ENCODE measurements at places on chromosomes 16 and 17.

- no peak for DNase-seq
These were observed 365.2 kb downstream of the C16orf95 start for GRCh38 chr16:86951831-86952598.

DNA sequence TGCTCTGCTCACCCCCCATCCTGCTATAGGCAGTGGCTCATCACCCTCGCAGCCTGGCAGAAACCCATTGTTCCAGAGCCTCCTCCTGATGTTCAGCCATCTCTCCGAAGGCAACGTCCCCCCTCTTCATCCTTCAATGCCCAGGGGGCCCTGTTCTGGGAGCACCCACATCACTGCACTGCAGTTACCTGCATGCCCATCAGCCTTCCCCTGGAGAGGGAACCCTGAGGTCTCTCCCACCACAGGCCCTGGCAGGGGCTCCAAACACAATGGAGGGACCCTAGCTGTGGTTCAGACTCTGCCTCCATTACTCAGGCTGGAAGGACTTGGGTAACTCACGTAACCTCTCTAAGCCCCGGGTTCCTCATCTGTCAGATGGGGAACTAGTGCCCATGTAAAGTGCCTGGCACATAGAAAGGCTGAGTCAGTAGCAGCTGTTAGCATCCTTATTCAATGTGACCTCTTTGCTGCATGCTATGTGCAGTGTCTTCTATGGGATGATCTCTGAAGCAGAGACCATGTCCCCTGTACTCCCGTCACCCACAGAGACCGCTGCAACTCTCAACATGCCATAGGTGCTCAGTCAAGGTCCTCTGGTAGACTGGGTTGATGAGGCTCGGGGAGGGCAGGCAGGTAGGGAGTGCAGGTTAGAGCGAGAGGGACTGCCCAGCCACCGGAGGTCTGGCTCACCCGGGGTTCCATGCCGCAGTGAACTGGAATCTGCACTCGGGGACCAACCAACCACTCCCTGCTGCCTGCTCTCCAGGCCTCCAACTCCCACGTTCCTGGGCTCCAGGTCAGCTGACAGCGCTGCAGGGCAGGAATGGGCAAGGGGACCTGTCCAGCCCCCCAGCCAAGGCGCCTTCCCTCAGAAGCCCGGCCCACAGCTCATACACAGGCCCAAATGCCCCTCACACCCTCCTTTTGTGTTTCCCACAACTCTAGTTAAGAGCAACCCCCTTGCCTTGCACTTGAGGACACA is 233.2 kb downstream of the ZNF423 start:
- no peak for DNase-seq

DNA sequence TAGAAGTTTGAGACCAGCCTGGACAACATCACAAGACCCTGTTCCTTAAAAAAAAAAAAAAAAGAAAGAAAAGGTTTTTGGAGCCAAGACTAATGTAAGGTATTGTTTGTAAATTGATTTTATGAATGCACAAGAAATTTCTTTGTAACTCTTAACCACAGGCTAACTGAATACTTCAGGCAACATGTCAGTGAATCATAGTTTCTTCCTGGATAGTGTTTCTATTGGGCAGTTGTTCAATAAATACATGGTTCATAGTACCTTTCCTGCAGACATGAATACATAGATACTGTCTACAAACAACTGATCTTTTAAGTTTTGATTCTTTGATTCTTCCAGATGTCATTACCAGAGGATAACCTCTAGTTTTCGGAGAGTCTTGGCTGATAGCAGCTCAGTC is 11.6 kb downstream of the DDX42 start:
- DNase-seq = no peak

DNA sequence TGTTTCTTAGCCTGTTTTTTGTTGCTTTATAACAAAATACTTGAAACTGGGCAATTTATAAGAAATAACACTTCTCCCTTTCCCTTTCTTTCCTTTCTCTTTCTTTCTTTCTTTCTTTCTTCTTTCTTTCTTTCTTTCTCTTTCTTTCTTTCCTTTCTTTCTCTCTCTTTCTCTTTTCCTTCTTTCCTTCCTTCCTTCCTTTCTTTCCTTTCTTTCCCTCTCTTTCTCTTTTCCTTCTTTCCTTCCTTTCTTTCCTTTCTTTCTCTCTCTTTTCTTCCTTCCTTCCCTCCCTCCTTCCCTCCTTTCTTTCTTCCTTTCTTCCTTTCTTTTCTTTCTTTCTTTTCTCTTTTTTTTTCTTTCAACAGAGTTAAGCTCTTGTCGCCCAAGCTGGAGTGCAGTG is 27.8 kb downstream of the FAM20A start:
- no peak for DNase-seq

- no peak for DNase-seq
These were observed 4.3 kb downstream of the TBCD start for GRCh38 chr17:82756166-82756565.

GRCh38 chr17:4998027-4998731 is 429 bp downstream of the KIF1C start:
- no peak for DNase-seq

GRCh38 chr17:62163847-62164246 is 98.8 kb upstream of the MED13 start:
- DNase-seq = no peak

- no peak for DNase-seq
These were observed 40.3 kb upstream of the TEKT3 start for GRCh38 chr17:15381707-15382106.

GRCh38 chr17:81866440-81867169 is 4.5 kb downstream of the ARHGDIA start:
- DNase-seq = no peak

DNA sequence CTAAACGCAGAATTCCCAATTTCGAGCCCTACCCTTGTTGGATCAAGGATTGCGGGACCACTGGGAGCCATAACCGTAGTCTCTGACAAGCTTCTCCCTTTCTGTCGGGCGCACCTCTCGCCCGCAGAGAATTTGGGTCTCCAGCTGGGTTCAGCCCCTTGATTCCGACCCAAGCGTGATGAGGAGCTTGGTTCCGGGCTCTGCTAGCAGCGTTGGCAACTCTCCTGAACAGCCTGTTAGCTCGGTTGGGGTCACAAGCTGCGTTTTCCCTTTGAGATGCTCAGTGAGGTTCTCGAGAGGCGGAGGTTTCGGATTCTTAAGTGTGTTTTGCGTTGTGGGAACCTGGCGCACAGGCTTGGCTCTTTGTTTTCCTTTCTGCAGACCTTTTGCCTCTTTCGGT is 655 bp downstream of the ATXN1L start:
- no peak for DNase-seq

- no peak for DNase-seq
These were observed 1.8 kb downstream of the NKD1 start for GRCh38 chr16:50550035-50550434.

Data from GF-D8 (cell line).